ENCODE measurements at places on chromosomes 1 and 21. TPM values are rescaled to one million over a fixed set of nuclear protein-coding genes. Genes with fewer than 3 reads are reported as not detected.

The PRAMEF7 gene
- total RNA-seq = not detected

The PROK1 gene
- not detected for total RNA-seq

The PTPN22 gene
- 1.1 TPM for total RNA-seq

The GBP1 gene
- 12.4 TPM for total RNA-seq

The CD5L gene
- not detected for total RNA-seq

The VHLL gene
- not detected for total RNA-seq

The MIXL1 gene
- not detected for total RNA-seq

The ZSCAN20 gene
- 8.0 TPM for total RNA-seq

The RAVER2 gene
- total RNA-seq = 3.3 TPM

The HPCAL4 gene
- not detected for total RNA-seq

The IGSF9 gene
- total RNA-seq = not detected

The BTG3 gene
- 20.5 TPM for total RNA-seq

The MYOG gene
- not detected for total RNA-seq

The MRPL55 gene
- 65.7 TPM for total RNA-seq

The LRRC53 gene
- not detected for total RNA-seq

Data from aortic smooth muscle cell (primary cell).